ENCODE measurements at places on chromosomes 16 and 17.

DNA sequence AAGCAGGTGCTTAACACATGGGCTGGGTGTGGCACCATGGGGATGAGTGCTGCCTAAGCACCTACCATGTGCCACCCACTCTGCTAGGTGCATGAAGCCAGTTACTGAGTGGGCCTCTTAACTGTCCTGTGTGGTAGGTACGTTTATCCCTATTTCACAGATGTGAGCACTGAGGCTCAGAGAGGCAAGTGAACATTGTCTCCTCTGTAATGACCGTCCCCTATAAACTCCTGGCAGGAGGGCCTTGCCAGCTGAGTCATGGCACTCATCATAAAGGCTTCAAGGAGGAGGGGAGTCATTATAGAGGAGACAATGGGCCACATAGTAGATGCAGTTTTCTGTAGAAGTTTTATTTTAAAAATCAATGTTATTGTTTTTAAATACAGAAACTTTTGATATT, 79.1 kb downstream of the RAB11FIP4 start:
- DNase-seq, result no peak

DNA sequence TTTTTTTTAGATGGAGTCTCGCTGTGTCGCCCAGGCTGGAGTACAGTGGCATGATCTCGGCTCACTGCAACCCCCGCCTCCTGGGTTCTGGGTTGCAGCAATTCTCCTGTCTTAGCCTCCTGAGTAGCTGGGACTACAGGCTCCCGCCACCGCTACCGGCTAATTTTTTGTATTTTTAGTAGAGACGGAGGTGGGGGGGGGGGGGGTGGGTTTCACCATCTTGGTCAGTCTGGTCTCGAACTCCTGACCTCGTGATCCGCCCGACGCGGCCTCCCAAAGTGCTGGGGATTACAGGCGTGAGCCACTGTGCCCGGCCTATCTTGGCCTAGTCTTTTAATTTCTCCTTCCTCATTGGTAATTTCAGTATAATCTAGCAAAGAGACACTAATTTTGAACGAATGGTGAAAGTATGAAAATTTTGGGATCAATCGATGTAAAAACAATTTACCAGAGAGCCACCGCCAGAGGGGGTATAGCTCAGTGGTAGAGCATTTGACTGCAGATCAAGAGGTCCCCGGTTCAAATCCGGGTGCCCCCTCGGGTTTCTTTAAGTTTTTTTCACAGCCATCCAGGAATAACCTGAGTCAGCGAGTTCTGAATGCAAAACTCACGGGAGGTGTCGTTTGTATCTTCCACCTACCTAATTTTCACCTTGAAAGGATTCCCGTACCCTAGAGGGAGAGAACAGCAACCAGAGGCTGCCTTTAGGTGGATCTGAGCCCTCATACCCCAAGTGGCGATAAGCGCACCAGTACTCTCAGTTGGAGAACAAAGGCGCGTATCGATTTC, 2.5 kb upstream of the LASP1 start:
- peak; percentile 63 for DNase-seq

GRCh38 chr17:2691965-2692780, 19.4 kb downstream of the CLUH start:
- no peak for DNase-seq

GRCh38 chr16:65959983-65960382, 406.5 kb upstream of the CDH5 start:
- no peak for DNase-seq

GRCh38 chr16:27202923-27203506, 311 bp upstream of the KDM8 start:
- DNase-seq, result no peak

- no peak for DNase-seq
Measured at GRCh38 chr17:61203671-61204131, 195.9 kb upstream of the TBX2 start.

DNA sequence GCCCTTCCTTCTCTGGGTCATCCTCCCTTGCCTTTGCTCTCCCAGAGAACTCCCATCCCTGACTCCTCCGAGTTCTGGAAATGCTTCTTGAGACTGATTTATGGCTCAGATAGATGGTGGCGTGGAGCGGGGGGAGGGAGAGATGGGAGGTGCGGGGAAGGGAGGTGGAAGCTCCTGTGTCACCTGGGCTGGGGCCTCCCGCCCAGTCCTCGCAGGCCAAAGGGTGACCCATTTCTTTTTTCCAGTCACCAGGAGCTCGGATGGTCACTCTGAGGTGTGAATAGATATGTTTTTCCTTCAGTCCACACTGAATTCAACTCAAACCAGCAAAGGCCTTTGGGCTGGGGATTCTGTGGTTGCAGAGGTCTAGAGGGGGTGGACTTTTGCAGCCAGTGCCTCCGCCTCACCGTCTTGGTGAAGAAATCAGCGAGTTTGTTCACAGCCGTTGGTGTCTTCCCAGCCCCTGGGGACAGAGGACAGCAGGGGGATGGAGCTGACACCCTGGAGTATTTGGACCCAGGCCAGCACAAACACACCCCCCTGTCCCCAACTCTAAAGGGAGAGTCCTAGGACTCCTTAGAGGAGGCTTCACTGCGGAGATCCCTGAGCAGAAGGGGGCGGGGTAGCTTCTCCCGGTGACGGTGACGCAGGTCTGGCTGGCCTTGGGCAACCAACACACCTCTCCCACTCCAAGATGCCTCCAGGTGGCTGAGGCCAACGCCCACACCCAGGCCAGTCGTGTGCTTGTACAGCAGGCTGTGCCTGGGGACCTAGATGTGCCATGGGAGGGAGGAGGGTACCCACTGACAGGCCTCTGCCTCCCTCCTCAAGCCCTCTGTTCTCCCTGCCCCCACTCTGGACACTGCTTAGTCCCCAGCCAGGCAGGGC, 80.6 kb downstream of the AMFR start:
- no peak for DNase-seq

- no peak for DNase-seq
Measured at GRCh38 chr16:27822996-27823395, 240.5 kb downstream of the GSG1L start.

DNA sequence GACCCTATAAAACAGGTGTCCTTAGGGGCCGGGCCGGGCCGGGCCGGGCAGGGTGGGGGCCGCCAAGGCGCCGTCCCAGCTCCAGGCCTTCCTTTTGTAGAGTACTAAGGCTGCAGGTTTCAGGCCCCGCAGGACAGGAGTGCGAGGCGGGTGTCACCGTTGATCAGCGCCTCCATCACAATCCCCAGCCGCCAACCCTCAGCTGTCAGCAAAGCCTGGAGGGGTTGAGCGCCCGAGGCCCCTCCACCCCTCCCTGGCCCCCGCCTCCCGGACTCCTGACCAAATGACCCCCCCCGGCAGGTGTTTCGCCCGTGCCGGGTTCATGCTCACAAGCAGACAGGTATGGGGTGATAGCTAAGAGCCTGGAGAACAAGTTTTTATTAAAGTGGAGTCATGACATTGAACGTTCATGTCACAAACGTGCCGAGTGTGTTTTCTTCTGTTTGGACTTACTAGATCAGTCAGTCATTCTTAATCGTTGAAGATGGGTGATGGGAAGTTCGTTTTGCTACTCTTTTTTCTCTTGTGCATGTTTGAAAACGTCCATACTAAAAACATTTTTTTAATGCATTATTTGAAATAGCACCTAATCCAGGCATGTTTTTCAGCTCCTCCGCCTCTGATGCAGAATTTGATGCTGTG, 534 bp downstream of the ARL2BP start:
- no peak for DNase-seq

- no peak for DNase-seq
Measured at GRCh38 chr17:32350666-32351418, 885 bp downstream of the ZNF207 start.

- DNase-seq, result no peak
Measured at GRCh38 chr16:2422123-2422867, 7.0 kb upstream of the CCNF start.

DNA sequence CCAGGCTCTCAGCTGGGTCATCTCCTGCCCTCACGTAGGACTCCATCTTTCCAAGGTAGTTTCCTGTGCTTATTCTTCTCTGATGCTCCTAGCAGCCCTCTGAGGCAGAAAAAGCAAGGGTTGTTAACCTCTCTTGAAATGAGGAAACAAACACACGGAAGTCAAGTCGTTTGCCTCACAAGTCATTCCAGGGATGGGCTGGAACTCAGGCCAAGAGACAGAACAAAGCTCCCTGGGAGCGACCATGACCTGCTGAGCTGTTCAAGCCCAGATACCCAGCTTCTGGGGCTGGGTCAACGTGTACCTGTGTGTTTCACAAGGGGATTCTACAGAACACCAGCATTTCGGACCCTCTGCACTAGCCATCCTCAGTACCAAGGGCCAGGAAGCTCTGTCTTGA, 28.1 kb downstream of the SRL start:
- DNase-seq, result no peak

DNA sequence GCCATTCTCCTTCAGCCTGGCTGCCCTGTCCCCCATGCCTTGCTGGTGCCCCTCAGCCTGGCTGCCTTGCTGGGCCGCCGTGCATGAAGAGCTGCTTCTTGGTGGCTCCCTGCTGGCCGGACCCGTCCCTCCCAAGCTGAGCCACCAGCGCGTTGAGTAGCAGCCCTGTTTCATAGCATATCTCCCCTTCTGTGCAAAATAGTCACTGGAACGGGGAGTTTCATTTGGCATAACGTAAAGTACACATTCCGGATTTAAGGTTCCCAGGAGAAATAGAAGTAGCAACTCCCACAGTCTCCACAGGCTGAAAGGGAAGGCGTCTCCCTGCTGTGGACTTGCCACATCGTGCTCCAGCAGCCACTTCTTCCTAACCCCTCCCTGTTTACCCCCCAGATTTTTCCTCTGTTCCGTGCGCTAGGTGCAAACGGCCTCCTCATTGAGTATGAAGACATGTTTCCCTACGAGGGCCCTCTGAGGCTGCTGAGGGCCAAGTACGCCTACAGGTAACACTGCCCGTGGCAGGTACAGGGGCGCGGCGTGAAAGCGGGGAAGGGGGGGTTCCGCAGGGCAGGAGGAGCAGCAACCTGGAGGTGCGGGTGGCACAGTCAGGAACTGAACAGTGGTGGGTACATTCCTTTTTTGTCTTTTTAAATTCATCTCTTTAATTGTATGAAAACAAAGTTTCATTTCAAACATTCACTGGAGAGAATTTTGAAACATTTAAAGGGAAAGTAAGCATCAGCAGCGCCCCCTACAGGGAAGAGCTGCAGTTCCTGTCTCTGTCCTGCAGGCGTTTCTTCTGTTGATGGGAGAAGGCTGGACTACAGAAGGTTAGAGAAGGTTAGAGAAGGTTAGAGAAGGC, 5.8 kb upstream of the OGFOD3 start:
- DNase-seq, result no peak

DNA sequence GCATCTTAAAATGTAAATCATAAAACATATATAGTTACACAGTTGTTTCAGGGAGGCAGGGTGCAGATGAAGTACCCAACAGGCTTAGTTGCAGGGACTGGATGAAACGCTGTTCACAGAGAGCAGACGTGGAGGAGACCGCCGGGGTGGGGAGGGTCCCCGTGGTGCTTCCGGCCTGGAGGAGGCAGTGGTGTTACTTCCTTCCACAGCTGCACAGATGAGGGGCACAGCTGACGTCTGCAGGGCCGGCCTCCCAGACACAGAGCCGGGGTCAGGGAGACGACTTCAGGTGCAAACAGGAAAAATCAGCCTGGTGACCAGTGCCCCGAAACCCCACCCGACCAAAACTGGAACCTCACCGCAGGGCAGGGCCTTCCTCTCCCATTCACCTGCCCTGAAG, 17.1 kb downstream of the SPIRE2 start:
- no peak for DNase-seq

DNA sequence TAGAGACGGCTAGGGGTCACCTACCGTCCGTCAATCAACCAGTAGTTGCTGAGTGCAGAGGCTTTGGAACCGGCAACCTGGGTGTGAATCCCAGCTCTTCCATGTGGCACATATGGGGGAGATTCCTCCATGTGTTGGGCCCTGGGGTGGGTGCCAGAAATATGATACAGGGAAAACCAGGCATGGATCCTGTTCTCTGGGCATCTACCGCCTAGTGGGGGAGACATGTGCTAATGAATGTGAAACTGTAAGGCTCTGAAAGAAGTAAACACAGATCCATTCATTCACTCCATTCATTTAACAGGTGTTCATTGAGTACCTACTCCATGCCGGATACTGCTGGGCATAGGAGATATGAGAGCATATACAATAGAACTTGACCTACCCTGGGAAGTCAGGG, 39.5 kb upstream of the SDK2 start:
- no peak for DNase-seq

- DNase-seq, result no peak
Measured at GRCh38 chr17:37060928-37061327, 112.2 kb downstream of the AATF start.

- DNase-seq, result peak; percentile 96
Measured at GRCh38 chr16:1991948-1992703, 2.4 kb downstream of the SYNGR3 start.

GRCh38 chr16:19601083-19601976, 45.8 kb downstream of the VPS35L start:
- DNase-seq, result no peak

DNA sequence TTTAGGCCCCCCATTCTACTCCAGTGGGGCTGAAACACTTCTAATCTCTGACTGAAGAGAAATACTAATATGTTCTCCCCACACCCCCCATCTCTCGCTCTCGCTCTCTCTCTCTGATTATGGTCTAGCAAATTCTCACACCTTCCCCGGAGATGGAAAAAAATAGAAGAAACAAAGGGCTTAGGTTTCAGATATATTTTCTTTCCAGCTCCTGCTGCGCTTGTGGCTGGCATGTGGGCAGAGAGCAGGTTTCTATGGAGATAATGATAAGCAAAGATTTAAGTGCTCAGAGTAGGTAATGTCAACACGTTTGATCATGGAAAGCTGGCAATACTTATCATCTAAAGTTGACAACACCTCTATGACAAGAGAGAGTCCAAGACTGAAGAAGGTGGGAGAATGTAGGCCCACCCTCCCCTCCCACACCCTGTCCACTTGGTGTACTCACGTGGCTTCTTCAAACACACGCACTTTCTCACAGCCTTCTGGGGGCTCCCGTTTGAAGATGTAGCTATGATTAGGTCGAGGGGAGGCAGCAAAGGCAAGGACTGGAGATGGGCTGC, 8.0 kb upstream of the SLC35B1 start:
- DNase-seq, result no peak

- DNase-seq, result no peak
Measured at GRCh38 chr17:20925954-20926353, 116.9 kb downstream of the USP22 start.

GRCh38 chr16:54285414-54286089, 1.0 kb downstream of the IRX3 start:
- DNase-seq, result peak; percentile 30

GRCh38 chr17:35087731-35088355, 24.3 kb upstream of the RFFL start:
- DNase-seq, result no peak

GRCh38 chr16:73214825-73215677, 167.1 kb upstream of the ZFHX3 start:
- DNase-seq, result peak; percentile 6

Data from T1000 (cell line).